Left ventricle myocardium inferior (tissue), 1 donor: ENCODE measurements at places on chromosomes 6 and 20.

DNA sequence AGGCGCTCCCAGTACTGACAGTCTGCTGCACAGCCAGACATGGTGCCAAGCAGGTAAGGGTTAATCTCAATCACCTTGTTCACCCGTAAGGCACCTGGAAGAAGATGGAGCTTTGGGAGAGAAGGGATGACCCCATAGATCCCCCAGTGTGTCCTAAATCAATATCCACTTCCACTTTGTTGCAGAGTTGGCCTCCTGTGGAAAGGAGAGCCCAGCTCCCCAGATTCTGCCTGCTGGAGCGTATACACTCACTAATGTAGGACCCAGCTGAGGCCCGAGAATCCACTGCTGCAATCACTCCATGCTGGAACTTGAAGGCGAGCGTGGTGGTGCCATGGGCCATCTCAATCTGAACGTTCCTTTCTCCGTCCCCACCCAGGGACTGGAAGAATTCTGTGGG lies 1.2 kb downstream of the PSMB8 start:
- DNase-seq = no peak

DNA sequence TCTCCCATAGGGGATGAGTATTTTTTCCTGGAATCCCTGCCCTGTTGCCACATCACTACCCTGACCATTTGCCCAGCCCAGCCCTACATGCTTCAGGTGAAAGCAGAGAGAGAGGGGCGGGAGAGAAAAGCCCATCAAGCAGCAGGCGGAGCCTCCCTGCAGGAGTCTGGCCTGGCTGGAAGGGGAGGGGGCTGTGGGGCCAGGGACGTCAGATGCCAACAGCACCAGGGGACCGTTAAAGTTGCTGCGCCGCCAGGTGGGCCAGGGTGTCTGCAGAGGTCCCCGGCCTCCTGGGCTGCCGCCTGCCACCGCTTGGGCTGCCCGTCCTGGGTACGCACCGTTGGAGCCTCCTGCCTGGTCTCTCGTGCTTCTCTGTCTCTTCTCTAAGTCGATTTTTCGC lies 757 bp upstream of the R3HDML start:
- DNase-seq = no peak

GRCh38 chr6:5126214-5126613 lies 41.1 kb downstream of the PPP1R3G start:
- DNase-seq = no peak

- peak; percentile 60 for DNase-seq
These were observed 28.4 kb upstream of the NFATC2 start for GRCh38 chr20:51570739-51571459.

- DNase-seq = no peak
These were observed 59.9 kb downstream of the EYA2 start for GRCh38 chr20:46954490-46955038.

DNA sequence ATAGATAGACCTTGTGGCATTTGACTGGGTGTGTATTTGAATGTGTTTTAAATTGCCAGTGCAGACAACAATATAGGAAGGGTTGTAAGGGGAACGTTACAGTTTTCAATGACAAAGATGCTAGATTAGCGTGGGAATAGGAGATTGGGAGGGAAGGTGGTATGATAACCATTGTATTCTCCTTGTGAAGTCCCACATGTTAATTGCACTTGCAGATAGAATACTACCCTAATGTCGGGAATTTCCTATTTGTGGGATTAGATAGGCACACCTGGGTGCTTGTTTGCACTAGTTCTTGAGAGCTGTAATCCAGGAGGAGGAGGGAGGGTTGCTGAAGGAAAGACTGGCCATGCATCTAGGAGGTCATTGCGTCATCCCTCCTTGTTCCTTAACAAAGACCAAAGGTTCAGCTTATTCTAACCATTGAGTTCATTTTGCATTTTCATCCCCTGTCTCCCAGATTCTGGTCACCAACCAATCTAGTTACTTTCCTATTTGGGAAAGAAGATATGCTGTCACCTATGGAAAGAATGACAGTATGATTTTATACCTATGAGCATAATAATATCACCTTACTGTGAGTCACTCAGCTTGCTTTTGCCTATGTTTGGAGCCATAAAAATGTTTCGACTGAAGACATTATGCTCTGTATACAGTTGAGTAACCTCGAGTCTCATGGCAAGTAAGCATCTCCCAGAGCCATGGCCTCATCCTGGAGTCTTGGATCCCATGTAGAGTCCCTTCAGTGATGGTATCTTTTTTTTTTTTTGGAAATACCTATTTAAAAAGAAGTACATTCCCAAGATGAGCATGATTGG lies 201.5 kb downstream of the DTNBP1 start:
- DNase-seq = no peak

DNA sequence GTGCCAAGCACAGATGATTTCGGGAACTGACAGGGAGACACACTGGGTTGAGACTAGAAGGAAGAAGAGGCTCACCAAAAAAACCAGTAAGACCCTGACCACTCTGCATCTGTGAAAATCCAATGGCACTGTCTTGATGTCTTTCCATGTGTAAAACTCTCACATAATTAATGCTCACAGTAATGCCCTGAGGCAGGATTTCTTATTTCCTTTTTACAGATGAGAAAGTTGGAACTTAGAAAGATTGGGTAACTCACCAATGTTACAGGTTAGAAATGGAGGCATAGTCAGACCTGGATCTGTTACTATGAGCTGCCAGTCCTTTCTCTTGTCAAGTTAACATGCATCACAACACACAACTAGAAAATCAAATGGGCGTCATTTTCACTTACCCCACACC lies 151.0 kb upstream of the MCHR2 start:
- no peak for DNase-seq

DNA sequence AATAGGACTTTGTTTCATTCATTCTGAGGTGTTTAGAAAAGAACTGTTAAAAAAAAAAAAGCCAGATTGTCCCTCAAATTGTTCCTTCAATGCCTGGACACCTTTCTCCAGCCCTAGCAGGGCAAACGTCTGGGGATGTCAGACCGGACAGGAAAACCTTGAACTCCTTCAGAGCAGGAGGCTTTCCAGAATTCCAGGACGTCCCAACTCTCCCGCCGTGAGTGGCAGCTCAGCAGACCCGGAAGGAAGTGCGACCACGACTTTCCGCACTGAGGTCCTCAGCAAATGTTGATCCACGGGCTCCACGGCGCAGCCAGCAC lies 139.1 kb downstream of the DLL1 start:
- DNase-seq = no peak

- peak; percentile 80 for DNase-seq
These were observed 110.3 kb upstream of the EYA4 start for GRCh38 chr6:133130863-133131262.

DNA sequence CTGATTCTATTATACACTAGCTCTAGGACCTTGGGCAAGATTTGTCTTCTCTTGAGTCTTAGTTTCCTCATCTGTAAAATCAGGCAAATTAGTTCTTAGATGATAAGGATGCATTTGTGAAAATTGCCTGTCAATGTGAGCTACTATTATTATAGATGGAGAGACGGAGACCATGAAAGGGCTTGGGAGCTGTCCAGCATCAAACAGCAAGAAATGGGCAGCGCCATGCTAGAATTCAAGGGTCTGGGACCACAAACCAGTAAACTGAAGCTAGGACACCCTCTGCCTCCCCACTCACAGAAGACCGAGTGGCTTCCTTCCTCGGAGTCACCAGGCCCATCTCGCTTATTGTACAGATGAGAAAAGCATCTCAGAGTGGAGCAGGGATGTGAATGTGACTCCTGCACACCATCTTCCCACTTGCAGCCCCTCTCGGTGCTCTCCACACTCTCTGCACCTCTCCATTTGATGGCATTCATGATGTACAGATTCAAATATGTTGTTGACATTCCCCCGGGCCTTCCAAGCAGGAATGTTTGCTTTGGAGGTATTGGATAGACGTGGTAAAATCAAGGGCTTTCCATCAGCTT lies 24.1 kb upstream of the BPIFA3 start:
- DNase-seq = no peak

GRCh38 chr6:21246075-21246474 lies 347.5 kb upstream of the SOX4 start:
- DNase-seq = no peak

GRCh38 chr20:14707026-14707680 lies 369.7 kb upstream of the FLRT3 start:
- DNase-seq = no peak

DNA sequence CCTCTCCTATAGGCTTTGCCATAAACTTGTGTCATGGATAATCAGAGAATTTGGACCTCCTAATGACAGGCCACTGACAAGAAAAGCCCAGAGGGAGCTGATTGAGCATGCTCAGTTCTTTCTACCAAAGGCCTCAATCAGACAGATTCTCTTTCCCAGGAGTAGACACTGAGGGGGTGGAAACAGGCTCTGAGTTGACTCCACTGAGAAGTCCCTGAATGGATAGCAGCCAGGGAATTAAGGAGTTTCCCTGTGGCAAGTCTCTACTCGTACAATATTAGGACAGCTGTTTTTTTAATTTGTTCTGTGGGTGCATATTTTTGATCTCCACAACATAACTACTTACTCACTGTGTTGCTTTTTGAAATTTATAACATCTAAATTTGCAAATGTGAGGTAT lies 63.3 kb downstream of the SLC16A10 start:
- DNase-seq = no peak

GRCh38 chr20:17023036-17023435 lies 203.8 kb upstream of the PCSK2 start:
- no peak for DNase-seq

- DNase-seq = no peak
These were observed 44.5 kb downstream of the RAB44 start for GRCh38 chr6:36742146-36742545.

DNA sequence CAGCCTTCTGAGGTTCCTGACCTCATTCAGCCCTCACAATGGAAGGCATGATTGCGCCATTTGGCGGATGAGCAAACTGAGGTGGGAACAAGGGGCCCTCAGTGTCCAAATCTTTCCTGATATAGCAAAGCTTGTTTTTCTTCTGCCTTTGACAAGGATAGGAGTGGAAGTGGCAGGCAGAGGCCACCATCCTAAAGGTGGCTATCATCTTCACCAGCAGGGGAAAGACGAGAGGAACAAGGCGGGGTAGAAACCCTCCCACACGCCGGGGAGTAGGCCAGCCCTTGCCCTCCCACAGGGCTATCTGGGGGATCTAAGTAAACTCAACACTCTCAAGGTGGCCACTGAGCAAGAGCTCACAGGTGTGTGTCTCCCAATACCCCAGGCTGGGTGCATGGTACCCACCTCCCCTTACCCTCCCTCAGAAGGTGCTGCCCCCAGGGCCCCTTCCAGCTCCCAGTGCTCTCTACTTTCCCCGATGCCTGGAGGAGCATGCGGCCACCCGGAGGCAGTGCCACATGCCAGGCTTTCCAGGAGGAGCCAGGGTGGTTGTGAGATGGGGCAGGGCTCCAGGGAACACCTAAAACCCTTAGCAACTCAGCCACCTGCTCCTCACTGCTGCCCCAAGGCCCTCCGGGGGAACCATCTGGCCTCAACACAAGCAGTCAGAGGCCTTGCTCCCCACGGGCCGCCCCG lies 11.2 kb downstream of the SPDEF start:
- no peak for DNase-seq

DNA sequence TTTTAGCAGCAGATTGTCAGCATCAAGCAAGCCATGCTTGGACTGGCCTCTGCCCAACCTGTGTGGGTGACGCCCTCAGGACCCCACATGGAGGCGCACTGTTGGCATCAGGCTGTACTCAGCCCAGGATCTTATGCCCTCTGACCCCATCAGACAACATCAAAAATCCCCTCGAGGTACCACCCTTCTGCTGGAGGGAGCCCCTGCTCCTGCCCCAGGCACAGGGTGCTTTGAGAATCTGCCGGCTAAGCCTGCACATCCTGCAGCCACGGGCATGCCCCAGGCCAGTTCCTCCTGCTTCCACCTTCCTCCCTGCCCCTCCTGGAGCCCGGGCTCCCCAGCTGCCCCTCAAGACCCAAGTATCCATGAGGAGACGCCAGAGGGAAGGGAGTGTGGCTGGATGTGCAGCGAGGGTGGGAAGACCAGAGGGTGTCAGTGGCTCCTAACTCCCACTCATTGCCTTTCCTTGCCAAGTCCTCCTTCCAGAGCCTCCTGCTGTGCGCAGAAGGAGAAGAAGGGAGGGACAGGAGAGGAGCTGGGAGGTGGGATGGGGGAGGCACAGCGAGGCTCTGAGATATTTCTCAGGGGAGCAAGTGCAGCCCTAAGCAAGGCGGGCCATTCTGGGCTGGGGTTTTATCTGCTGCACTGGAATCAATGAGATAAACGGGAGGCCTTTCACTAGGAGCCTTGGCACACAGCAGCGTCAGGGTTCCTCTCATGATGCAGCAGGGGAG lies 77.4 kb upstream of the CST7 start:
- no peak for DNase-seq

DNA sequence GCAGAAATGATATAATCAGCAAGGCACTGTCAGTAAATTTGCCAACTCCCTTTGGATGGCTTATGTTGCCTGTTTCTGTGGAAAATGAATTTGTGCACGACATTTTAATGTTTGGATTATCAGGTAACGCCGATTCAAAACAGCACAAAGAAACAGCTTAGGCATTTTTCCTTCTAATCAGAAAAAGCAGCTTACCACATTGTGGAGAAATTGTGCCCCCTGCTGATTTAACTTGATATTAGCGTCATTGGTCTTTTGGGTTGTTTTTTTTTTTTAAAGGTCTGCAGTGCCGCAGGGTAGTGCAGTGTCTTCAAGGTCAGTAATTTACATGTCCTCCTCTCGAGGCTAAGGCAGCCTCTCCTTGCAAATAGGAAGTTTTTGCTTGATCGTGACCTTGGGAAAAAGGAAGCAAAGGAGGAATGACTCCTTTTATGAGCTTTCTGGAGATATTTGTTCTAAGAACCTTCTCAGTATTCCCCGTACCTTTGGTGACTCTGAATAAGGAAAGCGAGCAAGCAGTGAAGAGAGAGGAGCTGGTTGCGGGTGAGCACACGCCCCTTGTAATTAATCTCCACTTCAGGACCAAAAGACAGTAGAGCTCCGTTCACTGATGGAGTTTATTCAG lies 79.1 kb downstream of the ELOVL4 start:
- no peak for DNase-seq

GRCh38 chr6:2966347-2966746 lies 5.0 kb downstream of the SERPINB6 start:
- DNase-seq = no peak

GRCh38 chr6:166541366-166541765 lies 45.1 kb downstream of the RAMACL start:
- DNase-seq = no peak

DNA sequence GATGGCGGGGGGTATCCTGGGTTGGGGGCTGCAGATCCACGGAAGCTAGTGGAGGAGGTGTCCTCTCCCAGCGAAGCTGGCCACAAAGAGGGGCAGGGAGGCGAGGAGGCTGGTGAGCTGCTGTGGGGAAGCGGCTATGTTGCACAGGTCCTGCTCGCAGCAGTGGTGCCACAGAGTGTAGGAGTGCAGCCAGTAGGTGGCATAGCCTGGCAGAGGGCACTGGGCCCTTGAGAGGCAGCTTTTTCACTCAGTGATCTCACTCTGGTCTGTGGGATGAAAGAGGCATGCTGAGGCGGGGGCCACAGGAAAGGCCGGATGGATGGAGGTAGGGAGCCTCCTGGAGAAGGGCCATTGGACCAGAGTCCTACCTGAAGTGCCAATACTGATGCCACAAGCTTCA lies 2.9 kb upstream of the LY6G6D start:
- no peak for DNase-seq

GRCh38 chr6:134707342-134708031 lies 242.4 kb downstream of the ALDH8A1 start:
- DNase-seq = no peak
